Fibroblast of skin of abdomen (primary cell): ENCODE measurements at places on chromosomes 11 and 22.
A peak's percentile ranks its signal among the peaks of the same experiment; 100 is the strongest.

- DNase-seq: no peak
Observed at GRCh38 chr11:42473106-42473505, 838.7 kb upstream of the API5 start.

DNA sequence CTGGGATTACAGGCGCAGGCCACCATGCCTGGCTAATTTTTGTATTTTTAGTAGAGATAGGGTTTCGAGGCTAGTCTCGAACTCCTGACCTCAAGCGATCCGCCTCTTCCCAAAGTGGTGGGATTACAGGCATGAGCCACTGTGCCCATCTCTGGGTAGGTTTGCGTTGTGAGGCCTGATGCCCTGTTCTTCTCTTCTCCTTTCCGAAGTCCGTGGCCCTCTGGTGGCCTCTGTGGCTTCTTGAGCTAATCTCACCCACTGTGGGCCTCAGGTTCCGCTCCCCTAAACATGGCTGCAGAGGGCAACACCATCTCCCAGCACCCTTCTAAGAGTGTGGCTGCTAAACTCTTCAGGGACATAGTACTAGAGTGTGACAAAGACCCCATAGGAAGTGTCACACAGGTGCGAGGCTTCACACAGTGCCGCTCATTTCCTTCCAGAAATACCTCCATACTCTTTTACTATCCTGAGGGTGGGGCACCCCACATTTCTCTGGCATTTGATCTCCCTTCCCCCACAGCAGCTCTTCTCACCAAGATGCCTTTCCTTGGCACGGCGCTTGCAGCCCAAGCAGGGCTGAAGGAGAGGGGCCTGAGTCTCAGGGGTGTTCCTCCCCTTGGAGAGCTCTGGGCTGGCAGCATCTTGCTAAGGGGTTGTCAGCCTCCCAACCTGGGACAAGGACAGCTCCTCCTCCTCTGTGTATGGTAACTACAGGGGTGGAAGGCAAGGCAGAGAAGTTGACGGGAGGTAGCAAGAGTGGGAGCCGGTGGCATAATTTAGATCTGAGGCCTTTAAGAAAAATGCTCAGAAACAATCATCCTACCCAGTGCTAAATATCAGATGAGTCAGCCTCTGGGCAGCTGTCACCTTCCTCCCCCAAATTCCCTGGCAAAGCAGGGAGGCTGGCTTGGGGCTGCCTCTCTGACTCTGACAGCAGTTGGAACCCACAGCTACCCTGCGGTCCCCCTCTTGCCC is 6.1 kb downstream of the THY1 start:
- peak; percentile 65 for DNase-seq

GRCh38 chr11:77104727-77105126 is 2.1 kb downstream of the OMP start:
- DNase-seq: no peak

- no peak for DNase-seq
Observed at GRCh38 chr11:68051191-68052136, 12.6 kb downstream of the TCIRG1 start.

DNA sequence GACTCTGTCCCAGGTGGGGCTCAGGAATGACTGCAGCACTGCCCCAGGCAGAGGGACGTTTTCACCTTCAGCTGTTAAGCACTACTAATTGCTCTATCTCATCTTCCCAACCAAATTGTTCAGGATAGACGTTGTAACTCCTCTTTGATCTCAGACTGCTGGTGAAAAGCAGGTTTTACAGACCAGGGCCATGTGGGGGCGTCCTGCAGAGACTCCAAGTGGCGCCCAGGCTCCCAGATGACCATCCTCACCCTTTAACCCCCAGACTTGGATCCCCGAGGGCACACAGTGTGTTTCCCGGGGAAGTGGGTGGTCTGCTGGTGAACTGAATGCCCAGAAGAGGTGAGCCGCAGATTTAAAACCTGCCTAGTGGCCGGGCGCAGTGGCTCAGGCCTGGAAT is 23.9 kb downstream of the FADD start:
- DNase-seq: no peak

GRCh38 chr11:67652965-67653845 is 2.7 kb upstream of the ACY3 start:
- no peak for DNase-seq

DNA sequence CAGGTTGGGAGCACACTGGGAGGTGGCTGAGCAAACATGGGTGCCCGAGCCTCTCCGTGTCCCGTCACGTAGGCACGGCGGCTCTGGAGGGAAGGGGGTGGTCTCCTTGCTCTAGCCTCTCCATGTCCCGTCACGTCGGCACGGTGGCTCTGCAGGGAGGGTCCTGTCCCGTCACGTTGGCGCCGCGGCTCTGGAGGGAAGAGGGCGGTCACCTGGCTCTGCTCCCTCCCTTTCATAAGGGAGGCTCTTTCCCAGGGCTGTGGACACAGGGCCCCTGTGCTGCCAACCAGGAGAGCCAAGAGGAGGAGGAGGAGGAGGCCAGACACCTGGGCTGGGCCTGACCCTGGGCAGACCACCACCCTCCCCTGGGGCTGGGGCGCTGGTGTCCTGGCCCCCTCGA is 1173.7 kb downstream of the BRD1 start:
- DNase-seq: no peak

DNA sequence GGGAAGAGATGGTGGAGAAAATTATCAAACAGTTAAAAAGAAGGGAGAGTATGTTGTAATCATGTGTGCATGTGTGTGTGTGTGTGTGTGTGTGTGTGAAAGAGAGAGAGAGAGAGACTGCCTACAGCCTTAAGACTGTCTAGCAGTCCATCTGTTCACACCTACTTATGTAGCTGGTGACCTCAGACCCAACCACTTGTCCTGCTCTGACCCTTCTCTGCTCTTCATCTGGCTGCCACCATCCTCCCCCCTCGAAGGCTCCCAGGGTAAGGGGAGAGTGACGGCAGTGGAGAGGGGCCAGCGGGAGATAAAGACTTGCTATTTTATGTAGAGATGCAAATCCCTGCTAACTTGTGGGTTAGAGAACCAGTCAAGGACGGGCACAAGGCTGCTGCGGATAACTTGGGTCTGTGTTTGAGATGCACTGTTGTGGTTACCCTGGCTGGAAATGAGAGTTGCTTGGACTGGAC is 24.9 kb upstream of the GRAMD1B start:
- DNase-seq: peak; percentile 9

DNA sequence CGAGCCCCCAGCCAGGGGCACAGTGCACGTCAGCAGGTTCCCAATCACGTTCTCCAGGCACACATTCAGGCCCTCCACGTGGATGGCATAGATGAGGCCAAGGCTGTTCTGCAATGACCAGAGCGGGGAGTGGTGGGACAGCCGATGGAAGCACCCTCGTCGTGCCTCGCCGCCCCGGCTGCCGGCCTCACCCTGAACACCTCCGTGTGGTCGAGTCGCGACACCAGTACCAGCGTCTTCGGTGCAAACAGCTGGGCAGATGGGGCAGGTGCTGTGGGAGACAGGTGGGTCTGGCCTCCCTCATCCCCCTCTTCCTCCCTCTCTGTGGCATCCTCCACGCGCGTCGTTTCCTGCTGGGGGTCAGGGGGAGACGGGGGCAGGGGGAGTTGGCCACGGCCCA is 7.5 kb downstream of the SBF1 start:
- DNase-seq: no peak

DNA sequence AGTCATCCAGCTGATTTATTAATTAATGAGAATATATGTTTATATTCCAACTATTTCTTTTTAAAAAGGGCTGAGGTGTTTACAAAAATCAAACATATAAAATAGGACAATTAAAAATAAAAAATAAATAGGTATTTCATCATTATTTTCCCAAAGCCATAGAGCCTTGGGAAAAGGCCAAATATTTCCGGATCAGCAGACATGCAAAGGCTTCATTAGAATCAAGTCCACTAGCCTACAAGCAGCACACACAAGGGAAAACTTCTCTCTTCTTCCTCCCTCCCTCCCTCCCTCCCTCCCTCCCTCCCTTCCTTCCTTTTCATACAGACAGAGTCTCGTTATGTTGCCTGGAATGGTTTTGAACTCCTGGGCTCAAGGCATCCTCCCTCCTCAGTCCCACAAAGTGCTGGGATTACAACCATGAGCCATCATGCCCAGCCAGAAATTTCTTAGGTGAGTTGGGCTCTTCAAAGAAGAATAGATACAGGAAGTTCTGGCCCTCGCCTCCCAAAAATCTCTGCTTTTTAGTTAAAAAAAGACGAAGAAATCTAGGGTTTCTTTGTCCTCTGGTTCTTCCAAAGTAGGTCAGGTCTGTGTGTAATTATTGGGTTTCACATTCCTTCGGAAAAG is 121.2 kb downstream of the SIK3 start:
- DNase-seq: no peak

GRCh38 chr11:57395905-57396623 is 5.6 kb upstream of the PRG2 start:
- DNase-seq: no peak

GRCh38 chr22:39016592-39016991 is 2.5 kb downstream of the APOBEC3C start:
- no peak for DNase-seq

GRCh38 chr22:20155330-20156041 is 4.6 kb upstream of the CCDC188 start:
- DNase-seq: no peak

- DNase-seq: no peak
Observed at GRCh38 chr22:25795478-25795877, 53.5 kb downstream of the MYO18B start.

GRCh38 chr22:37672920-37673455 is 2.4 kb upstream of the LGALS1 start:
- no peak for DNase-seq

- DNase-seq: no peak
Observed at GRCh38 chr22:20261848-20262581, 6.1 kb downstream of the RTN4R start.

GRCh38 chr22:41638124-41638523 is 17.0 kb downstream of the XRCC6 start:
- no peak for DNase-seq

- DNase-seq: peak; percentile 42
Observed at GRCh38 chr11:8863838-8864237, 47.2 kb upstream of the AKIP1 start.

DNA sequence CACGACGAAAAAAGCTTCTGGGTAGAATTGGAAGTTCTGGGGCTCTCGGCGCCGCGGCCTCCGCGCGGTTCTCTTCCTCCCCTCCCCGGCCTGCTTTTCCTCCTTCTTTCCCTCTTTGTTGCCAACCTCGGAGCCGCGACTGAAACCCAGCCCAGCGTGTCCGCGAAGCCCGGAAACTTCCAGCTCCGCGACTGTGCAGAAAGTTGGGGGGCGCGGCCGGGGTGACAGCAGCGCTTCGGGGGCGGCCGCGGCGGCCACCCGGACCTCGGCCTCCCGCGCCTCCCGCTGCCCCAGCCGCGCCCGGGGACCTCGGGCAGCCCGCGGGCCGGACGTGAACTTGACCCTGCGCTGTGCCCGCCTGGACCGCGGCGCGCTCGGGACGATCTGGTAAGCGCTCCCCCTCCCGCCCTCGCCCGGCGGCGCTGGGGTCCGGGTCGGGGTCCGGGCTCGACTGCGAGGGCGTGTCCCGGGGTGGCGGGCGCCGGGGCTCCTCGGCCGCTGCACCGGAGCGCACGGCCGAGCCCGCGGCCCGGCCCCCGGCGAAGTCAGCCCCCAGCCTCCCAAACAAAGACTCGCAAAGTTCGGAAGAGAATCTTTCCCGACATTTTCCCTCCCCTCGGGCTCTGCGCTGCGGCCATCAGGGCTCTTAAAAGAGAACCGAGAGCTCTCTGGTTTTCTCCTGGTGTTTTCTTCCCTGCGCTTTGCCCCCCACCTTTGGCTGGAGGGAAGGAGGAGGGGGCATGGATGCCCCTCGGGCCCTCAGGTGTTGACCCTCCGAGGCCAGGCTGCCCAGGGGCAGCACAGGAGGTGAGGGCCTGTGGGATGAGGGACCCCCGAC is 67.9 kb upstream of the WNT7B start:
- DNase-seq: peak; percentile 35

DNA sequence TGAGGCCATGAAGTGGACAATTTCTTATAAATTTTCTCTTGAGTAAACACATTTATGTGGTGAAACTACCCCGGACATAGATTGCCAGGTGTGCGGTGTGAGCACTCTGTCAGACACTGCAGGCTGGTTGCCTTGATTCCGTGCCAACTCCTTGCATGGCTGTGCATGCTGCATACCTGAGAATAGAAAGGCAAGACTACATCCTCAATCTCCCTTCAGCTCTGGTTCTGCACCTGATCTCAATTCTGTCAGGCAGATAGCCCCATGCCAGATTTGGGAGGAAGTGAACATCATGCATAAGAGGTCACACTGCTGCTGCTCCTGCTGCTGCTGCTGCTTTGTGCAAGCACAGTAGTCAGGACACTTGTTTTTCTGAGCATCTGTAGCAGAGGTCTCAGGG is 42.5 kb upstream of the DEUP1 start:
- no peak for DNase-seq

DNA sequence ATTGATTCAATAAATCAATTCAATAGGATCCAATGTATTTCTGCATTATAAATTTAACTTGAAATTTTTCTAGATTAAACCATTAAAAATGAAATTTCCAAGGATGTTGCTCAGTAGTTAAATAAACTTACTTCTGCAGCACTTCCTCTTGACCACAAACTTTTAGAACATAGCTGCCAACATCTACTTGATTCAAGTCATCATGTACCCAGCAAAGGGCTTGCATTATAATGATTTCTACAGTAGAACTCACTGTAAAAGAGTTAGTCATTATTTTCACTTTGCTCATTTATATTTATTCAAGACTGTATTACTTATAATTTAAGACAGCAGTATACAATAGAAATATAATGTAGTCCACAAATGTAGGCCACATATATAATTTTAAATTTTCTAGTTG is 59.2 kb downstream of the PIK3C2A start:
- no peak for DNase-seq

GRCh38 chr22:32226326-32227104 is 21.6 kb upstream of the RFPL2 start:
- no peak for DNase-seq

- DNase-seq: no peak
Observed at GRCh38 chr11:15668718-15669117, 554.0 kb downstream of the INSC start.

DNA sequence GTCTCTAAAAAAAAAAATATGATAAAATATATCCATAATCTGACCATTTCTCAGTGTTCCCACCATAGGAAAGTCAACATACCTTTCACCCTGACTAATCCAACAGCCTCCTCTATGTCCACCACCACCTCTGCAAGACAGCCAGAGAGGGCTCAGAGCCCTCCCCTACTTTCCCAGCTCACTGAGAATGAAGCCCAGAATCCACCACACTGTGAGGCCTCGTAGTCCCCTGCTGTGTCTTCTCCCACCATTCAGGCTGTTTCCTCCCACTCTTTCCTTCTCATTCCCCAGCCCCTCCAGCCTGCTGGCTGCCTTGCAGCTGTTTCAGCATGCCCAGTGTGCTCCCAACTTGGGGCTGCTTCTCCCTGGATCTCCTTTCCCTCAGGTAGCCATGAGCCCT is 27.0 kb downstream of the SGSM3 start:
- peak; percentile 17 for DNase-seq

- no peak for DNase-seq
Observed at GRCh38 chr11:57085611-57086010, 96.1 kb upstream of the LRRC55 start.
